Calu3 (cell line): ENCODE measurements at places on chromosomes 11 and 22.

DNA sequence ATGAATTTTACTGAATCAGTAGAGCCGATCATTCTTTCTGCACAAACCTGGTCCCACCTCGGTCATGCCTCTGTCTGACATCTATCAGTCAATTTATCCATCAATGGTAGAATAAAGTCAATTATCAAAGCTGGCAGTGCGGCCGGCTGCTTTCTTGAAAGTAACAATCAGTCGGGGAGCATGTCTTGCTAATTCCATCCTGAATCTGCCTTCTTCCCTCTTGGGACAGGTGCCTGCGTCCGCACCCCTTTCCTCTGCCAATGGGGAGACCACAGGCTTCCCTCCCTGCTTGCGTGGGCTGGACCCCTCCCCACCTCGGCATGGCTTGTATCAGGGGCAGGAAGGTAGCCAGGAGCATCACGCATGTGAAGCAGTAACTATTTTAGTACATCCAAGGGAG lies 962.9 kb downstream of the BRD1 start:
- DNase-seq = no peak

- DNase-seq = no peak
Observed at GRCh38 chr11:95650276-95650675, 139.3 kb downstream of the FAM76B start.

- no peak for DNase-seq
Observed at GRCh38 chr11:34812905-34813576, 103.1 kb downstream of the APIP start.

DNA sequence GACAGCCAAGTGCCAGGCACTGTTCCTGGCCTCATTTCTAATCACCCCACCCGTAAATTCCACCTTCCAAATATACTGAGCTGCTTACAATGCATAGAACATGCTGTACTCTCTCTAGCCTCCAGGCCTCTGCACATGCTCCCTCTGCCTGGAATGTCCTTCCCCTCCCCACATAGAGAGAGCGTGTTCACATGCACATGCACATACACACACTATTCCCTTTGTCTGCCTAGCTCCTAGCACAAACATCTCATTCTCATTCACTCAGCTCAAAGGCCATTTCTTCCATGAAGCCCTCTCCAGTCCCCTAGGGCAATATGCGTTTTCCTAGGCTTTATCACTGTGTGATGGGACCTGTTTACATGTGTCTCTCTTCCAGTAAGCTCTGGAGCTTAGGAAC lies 144.6 kb downstream of the WT1 start:
- no peak for DNase-seq

- DNase-seq = no peak
Observed at GRCh38 chr11:27129686-27130085, 89.1 kb downstream of the BBOX1 start.

DNA sequence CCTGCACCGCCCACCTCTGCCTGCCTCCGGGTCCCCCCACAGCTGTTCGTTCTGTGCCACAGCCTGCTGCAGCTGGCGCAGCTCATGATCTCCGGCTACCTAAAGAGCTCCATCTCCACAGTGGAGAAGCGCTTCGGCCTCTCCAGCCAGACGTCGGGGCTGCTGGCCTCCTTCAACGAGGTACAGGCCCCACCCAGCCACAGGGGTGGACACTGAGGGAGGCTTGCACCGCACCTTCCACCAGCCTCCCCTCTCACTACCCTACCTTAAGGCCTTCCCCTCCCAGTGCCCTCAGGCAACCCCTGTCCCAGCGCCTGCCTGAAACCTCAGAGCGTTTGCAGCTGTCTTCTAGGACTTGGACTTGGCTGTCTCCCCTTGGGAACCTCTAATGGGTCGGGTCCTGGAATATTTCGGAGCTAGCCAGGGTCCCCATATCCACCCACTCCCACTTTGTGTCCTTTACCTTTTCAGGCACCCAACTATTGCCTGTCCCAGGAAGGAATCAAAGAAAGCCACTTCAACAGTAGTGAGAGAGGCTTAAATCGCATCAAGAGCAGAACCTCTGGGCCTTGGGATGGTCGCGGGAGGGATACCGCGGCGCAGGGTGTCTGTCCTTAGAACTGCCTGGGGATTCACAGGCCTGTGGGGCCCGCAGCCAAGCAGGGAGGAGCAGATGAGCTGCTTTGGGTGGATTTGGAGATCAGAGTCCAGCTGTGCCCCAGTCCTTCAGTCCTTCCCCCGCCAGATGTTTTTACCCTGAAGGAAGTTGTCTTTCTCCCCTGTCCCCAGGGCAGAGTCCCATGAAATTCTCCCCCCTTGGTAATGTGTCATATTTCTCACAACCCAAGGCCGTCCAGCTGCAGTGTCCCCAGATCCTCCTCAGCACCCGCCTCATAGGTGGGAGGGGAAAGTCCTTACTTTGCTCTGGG lies 13.3 kb downstream of the SLCO2B1 start:
- no peak for DNase-seq

- DNase-seq = no peak
Observed at GRCh38 chr11:67535561-67535960, 12.3 kb upstream of the CABP2 start.

GRCh38 chr11:78562398-78562797 lies 12.3 kb downstream of the NARS2 start:
- DNase-seq = no peak

GRCh38 chr11:50080256-50080655 lies 47.6 kb downstream of the OR4C45 start:
- DNase-seq = no peak

GRCh38 chr22:39153220-39153717 lies 789 bp upstream of the CBX7 start:
- no peak for DNase-seq

GRCh38 chr11:2863276-2863618 lies 22.3 kb downstream of the CDKN1C start:
- DNase-seq = no peak

DNA sequence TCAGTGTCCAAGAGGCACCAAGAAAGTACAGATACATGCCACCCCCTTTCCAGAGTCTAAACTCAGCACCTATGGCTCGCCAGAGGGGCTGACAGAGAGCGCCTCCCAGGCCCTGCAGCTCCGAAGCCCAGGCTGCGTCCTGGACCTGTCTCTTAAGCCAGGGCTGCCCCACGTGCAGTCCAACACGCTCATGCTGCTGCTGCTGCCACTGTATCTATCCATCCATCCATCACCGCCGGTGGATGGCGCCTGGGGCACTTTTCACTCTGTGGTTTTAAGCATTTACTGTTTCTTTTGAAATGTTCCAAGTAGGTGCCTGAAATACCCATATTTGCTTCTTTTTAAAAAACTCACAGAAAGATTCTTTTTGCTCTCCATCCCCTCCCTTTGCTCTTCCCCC lies 41.8 kb downstream of the MACROD1 start:
- DNase-seq = no peak

DNA sequence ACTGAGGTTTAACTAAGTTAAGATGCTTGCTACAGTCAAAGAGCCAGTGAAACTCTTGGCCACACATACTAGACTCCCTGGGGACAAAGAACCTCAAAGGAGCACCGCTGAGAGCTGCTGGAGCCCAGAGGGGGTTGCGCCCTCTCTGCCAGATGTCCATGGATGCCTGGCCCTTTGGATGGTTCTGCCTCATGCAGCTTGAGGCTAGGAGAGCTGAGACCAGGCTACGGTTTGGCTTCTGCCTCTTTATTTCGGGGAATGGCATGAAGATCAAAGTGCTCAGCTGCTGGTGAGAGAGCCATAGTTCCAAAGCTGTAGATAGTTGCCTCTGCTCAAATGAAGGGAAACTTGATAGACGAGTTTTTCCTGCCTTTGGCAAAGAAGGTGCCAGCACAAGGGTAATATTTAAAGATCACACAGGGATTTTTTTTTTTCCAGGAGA lies 43.0 kb downstream of the RASSF10 start:
- peak; percentile 39 for DNase-seq

- peak; percentile 60 for DNase-seq
Observed at GRCh38 chr22:45502215-45503049, at the start of gene FBLN1. Gene FBLN1 (plus strand): TSS chr22:45502883. CDS start chr22:45502986, 103 bp downstream.

GRCh38 chr22:45476814-45477213 lies 25.9 kb upstream of the FBLN1 start:
- DNase-seq = no peak

DNA sequence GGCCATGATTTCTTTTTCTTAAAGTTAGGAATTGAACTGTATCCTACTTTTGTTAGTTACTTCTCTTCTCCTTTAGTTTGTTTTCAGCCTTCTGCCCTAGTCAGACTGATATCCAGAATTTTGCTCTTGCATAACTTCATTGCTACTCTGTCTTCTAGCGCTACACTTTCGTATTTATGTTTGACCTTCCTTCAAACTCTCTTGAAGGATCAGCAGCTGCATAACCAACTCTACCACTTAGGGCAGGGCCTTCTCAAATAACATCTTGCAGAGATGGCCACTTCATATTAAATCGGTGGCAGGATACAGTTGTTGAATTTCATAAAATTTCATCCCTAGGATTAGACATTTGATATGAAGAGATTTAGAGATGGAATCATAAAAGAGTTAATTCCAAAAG lies 43.9 kb downstream of the KDM2A start:
- no peak for DNase-seq

DNA sequence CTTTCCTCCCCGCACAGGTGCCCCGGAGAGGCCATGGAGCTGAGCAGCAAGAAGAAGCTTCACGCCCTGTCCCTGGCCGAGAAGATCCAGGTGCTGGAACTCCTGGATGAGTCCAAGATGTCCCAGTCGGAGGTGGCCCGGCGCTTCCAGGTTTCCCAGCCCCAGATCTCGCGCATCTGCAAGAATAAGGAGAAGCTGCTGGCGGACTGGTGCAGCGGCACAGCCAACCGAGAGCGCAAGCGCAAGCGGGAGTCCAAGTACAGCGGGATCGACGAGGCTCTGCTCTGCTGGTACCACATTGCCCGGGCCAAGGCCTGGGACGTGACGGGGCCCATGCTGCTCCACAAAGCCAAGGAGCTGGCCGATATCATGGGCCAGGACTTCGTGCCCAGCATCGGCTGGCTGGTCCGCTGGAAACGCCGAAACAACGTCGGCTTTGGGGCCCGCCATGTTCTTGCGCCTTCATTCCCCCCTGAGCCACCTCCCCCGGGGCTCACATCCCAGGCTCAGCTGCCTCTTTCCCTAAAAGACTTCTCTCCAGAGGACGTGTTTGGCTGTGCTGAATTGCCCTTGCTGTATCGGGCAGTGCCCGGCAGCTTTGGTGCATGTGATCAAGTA lies 1.3 kb downstream of the TIGD3 start:
- DNase-seq = no peak

DNA sequence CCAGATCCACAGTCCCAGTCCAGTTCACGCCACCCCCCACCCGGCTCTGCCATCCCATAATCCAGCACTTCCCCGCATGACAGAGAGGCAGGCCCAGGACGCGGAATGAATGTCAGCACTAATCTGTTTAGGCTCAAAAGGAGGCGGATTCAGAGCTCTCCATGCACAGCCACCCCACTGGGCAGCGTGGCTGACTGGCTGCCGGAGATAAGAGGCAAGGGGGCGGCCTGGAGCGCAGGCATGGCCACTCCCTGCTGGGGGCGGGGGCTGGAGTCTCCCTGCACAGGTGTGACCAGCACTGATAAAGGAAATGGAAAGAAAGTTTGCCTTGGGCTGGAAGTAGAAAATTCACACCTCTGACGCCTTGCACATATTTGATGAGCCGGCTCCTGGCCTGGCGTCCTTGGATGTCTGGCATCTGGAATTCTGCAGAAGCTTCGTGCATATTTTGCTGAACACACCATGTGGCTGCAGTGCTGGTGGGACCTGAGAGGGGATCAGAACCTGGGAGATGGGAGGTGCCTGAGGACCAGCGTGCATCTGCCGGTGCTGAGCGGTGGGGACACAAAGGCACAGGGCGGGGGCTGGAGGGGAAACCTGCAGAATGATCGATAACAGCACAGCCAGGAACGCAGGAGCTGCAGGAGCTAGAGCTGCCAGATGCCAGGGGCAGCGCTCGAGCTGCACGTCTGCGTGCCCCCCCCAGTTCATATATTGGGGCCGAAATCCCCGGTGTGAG lies 344.4 kb downstream of the CTTN start:
- DNase-seq = no peak

DNA sequence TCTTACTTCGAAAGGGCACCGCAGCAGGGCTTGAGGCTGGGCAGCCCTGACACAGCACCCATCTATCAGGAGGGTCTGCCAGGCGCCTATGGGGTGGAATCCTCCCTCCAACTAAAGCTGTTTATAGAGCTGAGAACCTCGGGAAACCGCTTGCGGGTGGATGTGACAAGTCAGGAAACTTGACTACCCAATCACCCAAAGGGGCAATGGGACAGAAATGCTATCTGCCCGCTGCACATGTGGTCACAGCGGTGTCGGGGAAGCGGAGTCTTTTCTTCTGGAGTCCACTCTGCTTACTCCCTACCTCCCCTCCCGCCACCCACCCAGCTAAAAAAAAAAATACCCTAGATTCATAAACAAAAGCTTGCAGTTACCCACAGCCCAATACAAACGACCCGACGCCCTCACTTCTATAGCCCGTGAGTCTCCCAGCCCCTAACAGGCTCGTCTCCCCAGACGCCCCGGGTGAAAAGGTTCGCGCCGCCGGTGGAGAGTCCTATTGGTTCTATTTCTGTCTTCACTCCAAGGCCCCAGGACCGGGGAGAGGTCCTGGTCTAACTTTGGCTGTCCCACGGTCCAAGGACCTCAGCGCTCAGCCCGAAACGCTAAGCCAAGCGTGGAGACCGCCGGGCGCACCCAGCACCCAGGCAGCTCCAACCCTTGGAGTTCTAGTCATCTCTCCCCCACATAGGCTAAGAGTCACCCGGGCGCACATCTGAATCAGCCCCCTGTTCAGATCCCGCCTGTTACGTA lies 1.4 kb downstream of the TRPC6 start:
- DNase-seq = no peak

DNA sequence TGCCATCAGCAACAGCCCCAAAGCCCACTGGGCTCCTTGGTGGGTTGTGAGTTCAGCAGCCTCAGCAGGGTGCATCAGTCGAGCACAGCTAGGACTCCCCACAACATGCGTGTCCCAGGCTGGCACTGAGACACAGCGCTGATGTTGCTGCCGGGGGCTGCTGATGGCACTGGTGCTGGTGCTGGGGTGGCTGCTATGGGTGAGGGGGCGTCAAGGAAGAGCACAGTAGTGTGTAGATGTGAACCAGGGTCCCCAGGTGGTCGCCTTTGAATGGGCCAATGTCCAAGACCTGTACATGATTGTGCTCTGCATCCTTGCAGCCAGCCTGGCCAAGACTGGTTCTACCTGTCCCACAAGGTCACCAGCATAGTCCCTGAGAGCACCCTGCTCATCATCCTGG lies 121.3 kb upstream of the SERPIND1 start:
- no peak for DNase-seq

DNA sequence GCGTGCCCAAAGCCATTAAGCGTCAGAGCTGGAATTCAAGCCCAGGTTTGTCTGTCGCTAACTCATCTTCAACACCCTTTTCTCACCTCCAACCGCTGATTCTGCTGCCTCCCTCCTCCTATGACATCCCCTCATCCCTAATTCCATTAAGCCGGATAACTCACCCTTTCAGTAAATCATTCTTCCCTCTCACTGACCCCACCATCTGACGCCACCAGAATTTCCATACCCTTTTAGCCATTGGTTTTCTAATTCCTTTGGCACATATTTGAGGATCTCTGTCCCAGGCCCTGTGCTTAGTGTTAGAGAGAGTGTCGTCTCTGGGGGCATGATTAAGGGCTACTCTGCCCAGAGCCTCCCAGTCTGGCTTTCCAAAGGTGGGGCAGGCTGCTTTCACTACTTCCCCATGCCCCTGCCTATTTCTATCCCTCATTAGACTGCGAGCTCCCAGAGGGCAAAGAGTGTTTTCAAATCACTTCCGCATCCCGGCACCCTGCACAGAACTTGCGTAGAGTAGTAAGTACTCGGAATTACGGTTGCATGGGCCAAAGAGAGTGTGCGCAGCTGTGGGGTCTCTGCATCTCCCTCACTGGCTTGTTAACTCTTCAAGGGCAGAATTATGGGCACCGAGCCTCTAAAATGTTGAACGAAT lies 3.9 kb downstream of the KLHL35 start:
- no peak for DNase-seq

GRCh38 chr11:36724742-36725385 lies 126.8 kb upstream of the RAG2 start:
- DNase-seq = no peak
